ENCODE measurements at places on chromosomes 2 and 18. TPM values are rescaled to one million over a fixed set of nuclear protein-coding genes. Genes with fewer than 3 reads are reported as not detected.

The MALL gene
- 3.9 TPM for total RNA-seq

The CFAP65 gene
- total RNA-seq, result 0.13 TPM

The EDAR gene
- total RNA-seq, result not detected

The PCARE gene
- total RNA-seq, result not detected

The CD8B2 gene
- not detected for total RNA-seq

The C2orf78 gene
- total RNA-seq, result 0.39 TPM

- H3K27me3 ChIP-seq, result no peaks in the 10 kb centered on the region
- no peaks in the 10 kb centered on the region for H3K4me1 ChIP-seq
- DNase-seq, result no peak
- H3K36me3 ChIP-seq, result no peaks in the 10 kb centered on the region
Observed at GRCh38 chr2:75640621-75641121, 5.9 kb upstream of the MRPL19 start.

- peaks cover 10% of the 10 kb centered on the region for H3K4me1 ChIP-seq
- no peak overlapping the region for H3K27ac ChIP-seq
- no peak for DNase-seq
- H3K36me3 ChIP-seq, result no peaks in the 10 kb centered on the region
- peaks cover 66% of the 10 kb centered on the region for H3K27me3 ChIP-seq
Observed at GRCh38 chr2:104873689-104874054, 19.8 kb downstream of the POU3F3 start.

DNA sequence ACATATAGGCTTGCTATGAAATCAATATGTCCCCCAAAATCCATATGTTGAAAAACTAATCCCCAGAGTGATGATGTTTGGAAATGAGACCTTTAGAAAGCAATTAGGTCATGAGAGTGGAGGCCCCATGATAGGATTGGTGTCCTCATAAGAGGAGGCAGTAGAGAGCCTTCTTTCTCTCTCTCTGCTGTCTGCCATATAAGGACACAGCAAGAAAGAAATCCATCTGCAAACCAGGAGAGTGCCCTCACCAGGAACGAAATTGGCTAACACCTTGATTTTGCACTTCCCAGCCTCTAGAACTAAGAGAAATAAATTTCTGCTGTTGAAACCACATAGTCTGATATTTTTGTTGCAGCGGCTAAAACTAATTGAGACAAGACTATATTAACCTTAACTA lies 89.5 kb downstream of the NBAS start:
- no peak for DNase-seq
- no peaks in the 10 kb centered on the region for H3K4me1 ChIP-seq
- no peaks in the 10 kb centered on the region for H3K27me3 ChIP-seq

GRCh38 chr2:160652236-160652635 lies 158.6 kb upstream of the RBMS1 start:
- H3K4me1 ChIP-seq, result 0 out of 2 replicates have a peak, but pooled peaks cover 3% of the 10 kb centered on the region
- DNase-seq, result no peak
- H3K27ac ChIP-seq, result no peak overlapping the region
- no peaks in the 10 kb centered on the region for H3K27me3 ChIP-seq
- H3K36me3 ChIP-seq, result no peaks in the 10 kb centered on the region
- no peak overlapping the region for H3K4me3 ChIP-seq

DNA sequence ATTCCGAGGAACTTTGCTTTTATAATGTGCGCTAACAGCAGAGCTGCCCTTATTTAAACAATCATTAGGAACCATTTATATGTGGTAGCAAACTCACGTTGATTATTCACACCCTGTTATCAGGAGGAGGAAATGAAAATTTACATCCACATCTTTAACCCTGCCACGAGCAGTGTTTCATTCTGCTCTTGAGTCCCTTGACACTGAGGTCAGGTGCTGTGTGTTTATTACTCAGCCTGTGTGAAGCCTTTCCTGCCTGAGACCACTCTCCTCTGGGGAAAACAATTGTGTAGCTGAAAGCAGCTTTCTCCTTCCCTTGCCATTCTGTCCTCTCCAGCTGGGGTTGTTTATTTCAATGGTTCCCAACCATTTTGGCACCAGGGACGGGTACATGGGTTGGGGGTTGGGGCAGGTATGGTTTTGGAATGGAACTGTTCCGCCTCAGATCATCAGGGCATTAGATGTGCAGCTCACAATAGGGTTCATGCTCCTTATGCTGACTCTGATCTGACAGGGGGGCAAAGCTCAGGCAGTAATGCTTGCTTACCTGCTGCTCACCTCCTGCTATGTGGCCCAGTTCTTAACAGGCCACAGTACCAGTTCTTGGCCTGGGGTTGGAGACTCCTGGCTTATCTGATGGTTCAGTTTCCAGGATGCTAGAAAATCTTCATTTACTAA lies 651.1 kb downstream of the TDRD15 start:
- H3K4me1 ChIP-seq, result no peaks in the 10 kb centered on the region
- no peak for DNase-seq
- no peaks in the 10 kb centered on the region for H3K36me3 ChIP-seq
- no peak overlapping the region for H3K4me3 ChIP-seq
- H3K27me3 ChIP-seq, result no peaks in the 10 kb centered on the region

- H3K4me3 ChIP-seq, result no peak overlapping the region
- no peaks in the 10 kb centered on the region for H3K4me1 ChIP-seq
- DNase-seq, result no peak
- H3K27ac ChIP-seq, result no peak overlapping the region
- no peaks in the 10 kb centered on the region for H3K27me3 ChIP-seq
Observed at GRCh38 chr2:99900556-99900955, 241.8 kb downstream of the AFF3 start.

- no peak overlapping the region for H3K27ac ChIP-seq
- no peaks in the 10 kb centered on the region for H3K36me3 ChIP-seq
- DNase-seq, result no peak
- no peaks in the 10 kb centered on the region for H3K27me3 ChIP-seq
Observed at GRCh38 chr18:48191494-48191893, 217.7 kb downstream of the ZBTB7C start.

DNA sequence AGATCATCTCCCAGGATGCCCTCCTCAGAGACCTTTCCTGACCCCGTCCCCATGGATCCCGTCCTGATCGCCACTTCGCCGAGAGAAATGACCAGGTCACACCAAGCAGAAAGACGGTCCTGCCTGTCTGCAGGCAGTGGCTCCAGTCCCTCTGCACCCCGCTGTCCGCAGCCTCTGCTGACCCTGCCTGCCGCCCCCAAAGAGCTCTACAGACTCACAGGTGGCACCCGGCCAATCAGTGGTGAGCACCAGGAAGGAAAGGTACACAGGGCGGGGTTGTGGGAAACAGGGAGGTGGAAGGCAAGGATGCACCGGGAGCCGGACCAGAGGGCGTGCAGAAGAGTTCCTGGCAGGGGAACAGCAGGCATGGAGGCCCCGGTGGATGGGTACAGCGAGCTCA lies 94.8 kb downstream of the NDUFA10 start:
- DNase-seq, result no peak
- H3K4me3 ChIP-seq, result no peak overlapping the region
- H3K4me1 ChIP-seq, result no peaks in the 10 kb centered on the region
- no peaks in the 10 kb centered on the region for H3K36me3 ChIP-seq
- H3K27me3 ChIP-seq, result no peaks in the 10 kb centered on the region

GRCh38 chr18:55163550-55163949 lies 204.3 kb upstream of the CCDC68 start:
- H3K27me3 ChIP-seq, result no peaks in the 10 kb centered on the region
- H3K4me1 ChIP-seq, result no peaks in the 10 kb centered on the region
- no peak overlapping the region for H3K27ac ChIP-seq
- H3K36me3 ChIP-seq, result no peaks in the 10 kb centered on the region

DNA sequence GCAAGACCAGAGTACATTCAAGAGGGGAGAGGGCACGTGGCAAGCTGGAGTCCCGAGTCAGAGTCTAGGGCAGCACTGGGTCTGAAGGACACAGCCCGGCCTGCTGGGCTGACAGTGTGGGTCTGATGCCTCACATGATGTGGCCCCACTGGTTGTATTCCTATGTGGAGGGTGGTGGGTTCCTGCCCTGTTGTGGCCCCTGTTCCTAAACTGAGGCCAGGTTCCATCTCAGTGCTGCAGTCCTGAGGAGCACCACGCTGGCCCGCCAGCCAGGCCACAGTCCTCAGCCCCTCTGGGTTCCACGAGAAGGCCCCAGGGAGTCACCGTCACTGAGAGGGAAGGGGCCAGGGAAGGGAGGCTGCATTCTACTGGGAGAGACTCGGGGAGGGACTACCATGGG lies 13.3 kb downstream of the TMEM127 start:
- H3K27me3 ChIP-seq, result no peaks in the 10 kb centered on the region
- no peak overlapping the region for H3K27ac ChIP-seq
- 0 out of 2 replicates have a peak, but pooled peaks cover 3% of the 10 kb centered on the region for H3K36me3 ChIP-seq
- H3K4me1 ChIP-seq, result no peaks in the 10 kb centered on the region

- no peak overlapping the region for H3K4me3 ChIP-seq
- no peak for DNase-seq
- no peaks in the 10 kb centered on the region for H3K36me3 ChIP-seq
- no peak overlapping the region for H3K27ac ChIP-seq
- H3K4me1 ChIP-seq, result no peaks in the 10 kb centered on the region
Observed at GRCh38 chr2:229160984-229161383, 110.1 kb downstream of the PID1 start.

DNA sequence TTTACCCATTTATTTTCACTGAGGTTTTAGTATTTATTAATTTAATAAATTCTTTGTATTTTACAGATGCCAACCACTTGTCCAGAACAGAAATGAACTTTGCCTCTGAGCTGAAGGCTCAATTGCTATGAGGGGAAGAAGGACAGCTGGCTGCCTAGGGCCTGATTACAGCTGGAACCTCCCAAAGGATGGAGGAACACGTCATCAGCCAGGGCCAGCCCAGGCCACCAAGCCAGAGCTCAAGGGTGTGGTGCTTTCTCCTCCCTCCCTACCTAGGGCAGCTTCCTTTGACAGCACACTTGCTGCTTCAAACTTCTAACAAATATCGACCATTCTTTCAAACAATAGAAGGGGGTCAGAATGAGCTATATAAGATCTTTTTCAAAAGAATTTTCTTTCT lies 19.7 kb upstream of the RIOK3 start:
- H3K4me3 ChIP-seq, result no peak overlapping the region
- no peaks in the 10 kb centered on the region for H3K27me3 ChIP-seq
- DNase-seq, result no peak
- H3K36me3 ChIP-seq, result no peaks in the 10 kb centered on the region
- H3K4me1 ChIP-seq, result no peaks in the 10 kb centered on the region
- H3K27ac ChIP-seq, result no peak overlapping the region

GRCh38 chr2:125185691-125186270 lies 1160.7 kb downstream of the CNTNAP5 start:
- H3K27me3 ChIP-seq, result no peaks in the 10 kb centered on the region
- H3K4me3 ChIP-seq, result no peak overlapping the region
- H3K36me3 ChIP-seq, result no peaks in the 10 kb centered on the region
- DNase-seq, result no peak
- H3K27ac ChIP-seq, result no peak overlapping the region

- DNase-seq, result no peak
- H3K27ac ChIP-seq, result no peak overlapping the region
- no peaks in the 10 kb centered on the region for H3K27me3 ChIP-seq
- no peak overlapping the region for H3K4me3 ChIP-seq
- no peaks in the 10 kb centered on the region for H3K36me3 ChIP-seq
Observed at GRCh38 chr18:72376256-72376655, 167.9 kb downstream of the CBLN2 start.

DNA sequence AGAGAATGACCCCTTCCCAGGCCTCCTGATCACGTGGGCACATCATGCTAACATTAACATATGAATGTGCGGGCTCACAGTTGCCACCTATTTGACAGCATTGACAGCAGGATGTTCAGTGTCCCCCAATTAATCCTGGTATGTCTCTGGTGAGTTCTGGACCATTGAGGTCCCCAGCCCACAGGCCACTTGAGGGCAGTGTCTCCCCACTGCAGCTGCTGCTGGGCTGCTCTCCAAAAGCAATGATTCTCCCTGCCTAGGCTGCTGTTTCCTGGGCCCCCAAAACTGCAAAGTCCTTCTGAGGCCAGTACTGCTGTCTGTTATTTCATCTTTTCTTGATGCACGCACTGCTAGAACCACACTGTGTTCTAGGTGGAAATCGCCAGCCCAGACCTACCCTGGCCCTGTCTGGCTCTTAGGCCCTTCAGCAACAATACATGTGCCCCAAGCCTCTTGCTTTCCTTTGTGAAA lies 52.7 kb upstream of the MAPK4 start:
- peaks cover 8% of the 10 kb centered on the region for H3K4me1 ChIP-seq
- no peaks in the 10 kb centered on the region for H3K36me3 ChIP-seq
- DNase-seq, result peak; percentile 29
- H3K27ac ChIP-seq, result no peak overlapping the region
- no peak overlapping the region for H3K4me3 ChIP-seq

DNA sequence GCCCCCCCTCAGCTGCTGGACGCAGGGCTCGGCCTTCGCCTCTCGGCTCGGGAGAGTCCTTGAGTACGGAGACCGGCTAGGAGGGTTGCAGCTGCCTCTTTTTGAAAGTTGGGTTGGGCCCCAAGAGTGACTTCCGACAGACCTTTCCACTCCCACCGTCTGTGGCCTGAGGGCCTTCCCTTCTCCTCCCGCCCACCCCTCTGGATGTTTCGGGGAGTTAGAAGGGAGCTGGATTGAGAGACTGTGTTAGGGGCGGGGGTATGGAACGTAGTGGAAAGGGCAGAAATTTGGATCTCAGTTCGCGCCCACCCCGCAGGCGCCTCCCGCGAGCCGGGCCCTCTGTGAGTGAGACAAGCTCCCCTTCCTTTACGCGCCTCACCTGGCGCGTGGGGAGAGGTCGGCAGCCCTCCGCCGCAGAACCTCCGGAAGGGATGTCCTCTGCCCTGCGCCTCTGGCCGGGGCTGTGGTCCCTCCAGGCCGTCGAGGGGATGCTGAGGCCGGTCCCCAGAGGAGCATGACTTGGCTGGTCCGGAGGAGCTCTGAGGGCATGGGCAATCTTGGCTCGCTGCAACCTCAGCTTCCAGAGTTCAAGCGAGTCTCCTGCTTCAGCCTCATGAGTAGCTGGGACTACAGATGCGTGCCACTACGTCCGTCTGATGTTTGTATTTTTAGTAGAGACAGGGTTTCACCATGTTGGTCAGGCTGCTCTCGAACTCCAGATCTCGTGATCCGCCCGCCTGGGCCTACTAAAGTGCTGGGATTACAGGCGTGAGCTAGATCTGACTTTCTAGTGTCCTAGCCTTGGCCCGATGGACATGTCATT lies 15.9 kb downstream of the C2orf74 start:
- H3K4me1 ChIP-seq, result peaks cover 5% of the 10 kb centered on the region
- H3K27me3 ChIP-seq, result peaks cover 4% of the 10 kb centered on the region
- DNase-seq, result no peak
- peak overlapping the region; percentile 89 for H3K27ac ChIP-seq

GRCh38 chr2:44731505-44731904 lies 210.0 kb upstream of the SIX3 start:
- H3K4me1 ChIP-seq, result no peaks in the 10 kb centered on the region
- H3K27ac ChIP-seq, result no peak overlapping the region
- DNase-seq, result no peak
- no peak overlapping the region for H3K4me3 ChIP-seq
- no peaks in the 10 kb centered on the region for H3K27me3 ChIP-seq

- no peak overlapping the region for H3K4me3 ChIP-seq
- no peak overlapping the region for H3K27ac ChIP-seq
- no peaks in the 10 kb centered on the region for H3K36me3 ChIP-seq
- no peaks in the 10 kb centered on the region for H3K27me3 ChIP-seq
Observed at GRCh38 chr18:54558609-54559585, 32.1 kb upstream of the DYNAP start.

DNA sequence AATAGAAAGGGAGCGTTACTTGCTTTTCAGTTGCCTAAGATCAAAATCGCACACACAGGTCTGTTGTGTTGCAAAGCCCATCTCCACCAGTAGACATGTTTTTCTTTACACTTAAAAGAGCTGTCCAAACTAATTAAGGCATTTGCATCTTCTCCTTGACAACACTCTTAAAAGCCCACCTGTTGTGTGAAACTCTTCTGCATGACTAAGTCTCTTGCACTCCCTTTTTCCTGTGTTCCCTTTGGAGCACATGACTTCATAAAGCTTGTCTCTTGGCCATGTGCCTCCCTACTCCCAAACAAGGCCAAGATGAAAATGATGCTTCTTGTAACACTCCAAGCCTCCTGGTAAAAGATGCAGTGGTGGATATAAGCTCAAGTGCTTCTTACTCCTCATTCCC lies 26.1 kb downstream of the PID1 start:
- H3K27me3 ChIP-seq, result no peaks in the 10 kb centered on the region
- no peaks in the 10 kb centered on the region for H3K4me1 ChIP-seq
- no peak for DNase-seq
- H3K36me3 ChIP-seq, result no peaks in the 10 kb centered on the region
- H3K27ac ChIP-seq, result no peak overlapping the region
